ENCODE measurements at places on chromosomes 4 and X.

DNA sequence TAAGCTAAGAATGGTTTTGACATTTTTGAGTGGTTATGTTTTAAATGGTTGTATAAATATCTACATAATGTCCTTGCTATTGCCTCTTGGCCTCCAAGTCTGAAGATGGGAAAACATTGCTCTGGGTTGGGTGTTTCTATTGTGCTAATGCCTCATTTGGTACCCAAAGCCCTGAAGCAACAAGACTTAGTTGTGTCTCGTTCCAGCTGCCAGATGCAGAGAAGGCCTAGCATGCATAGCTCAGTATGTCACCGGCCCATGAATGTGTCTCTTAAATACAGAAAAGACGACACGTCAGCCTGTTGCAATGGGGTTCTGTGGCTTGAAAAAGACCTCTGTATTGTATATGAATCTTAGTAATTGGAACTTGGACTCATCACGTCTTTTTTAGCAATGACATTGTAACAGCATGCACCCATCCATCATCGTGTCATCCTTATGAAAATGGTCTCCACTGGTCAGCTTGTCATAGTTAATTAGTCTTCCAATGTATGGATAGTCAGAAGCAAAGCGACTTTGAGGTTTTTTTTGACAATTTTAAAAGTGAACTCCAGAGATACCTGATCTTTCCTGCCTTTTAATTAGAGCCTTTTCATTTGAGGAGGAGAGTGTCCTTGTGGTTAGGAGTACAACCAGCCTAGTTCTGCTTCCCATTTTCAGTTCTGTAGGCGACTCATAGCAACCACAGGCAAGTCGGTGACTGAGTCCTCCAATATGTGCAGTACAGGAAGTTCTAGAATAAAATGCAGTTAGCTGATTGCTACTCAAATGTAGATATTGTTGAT is 126.4 kb upstream of the GATB start:
- DNase-seq, result no peak

GRCh38 chr4:181770971-181771370 is 472.2 kb upstream of the TENM3 start:
- no peak for DNase-seq

- DNase-seq, result no peak
Measured at GRCh38 chr4:15488658-15489470, 19.2 kb downstream of the CC2D2A start.

- DNase-seq, result peak; percentile 28
Measured at GRCh38 chr4:2878346-2878745, 34.7 kb downstream of the ADD1 start.

DNA sequence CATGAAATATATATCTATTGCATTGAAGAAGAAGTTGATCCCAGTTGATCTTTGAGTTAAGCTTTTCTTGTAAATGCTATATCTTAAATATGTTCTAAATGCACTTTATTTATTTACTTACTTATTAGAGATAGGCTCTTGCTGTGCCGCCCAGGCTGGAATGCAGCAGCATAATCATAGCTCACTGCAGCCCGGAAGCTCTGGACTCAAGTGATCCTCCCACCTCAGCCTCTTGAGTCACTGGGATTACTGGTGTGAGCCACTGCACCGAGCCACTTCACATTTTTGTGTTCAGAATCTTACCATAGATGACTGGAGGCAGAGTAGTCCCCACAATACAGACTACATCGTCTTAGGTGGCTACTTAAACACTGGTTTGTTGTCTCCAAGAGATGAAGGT is 324.3 kb upstream of the SLIT2 start:
- DNase-seq, result no peak
